CD4-positive, alpha-beta T cell treated with Interleukin-6 for 4 hours (primary cell): ENCODE measurements at places on chromosomes 1 and 21.

DNA sequence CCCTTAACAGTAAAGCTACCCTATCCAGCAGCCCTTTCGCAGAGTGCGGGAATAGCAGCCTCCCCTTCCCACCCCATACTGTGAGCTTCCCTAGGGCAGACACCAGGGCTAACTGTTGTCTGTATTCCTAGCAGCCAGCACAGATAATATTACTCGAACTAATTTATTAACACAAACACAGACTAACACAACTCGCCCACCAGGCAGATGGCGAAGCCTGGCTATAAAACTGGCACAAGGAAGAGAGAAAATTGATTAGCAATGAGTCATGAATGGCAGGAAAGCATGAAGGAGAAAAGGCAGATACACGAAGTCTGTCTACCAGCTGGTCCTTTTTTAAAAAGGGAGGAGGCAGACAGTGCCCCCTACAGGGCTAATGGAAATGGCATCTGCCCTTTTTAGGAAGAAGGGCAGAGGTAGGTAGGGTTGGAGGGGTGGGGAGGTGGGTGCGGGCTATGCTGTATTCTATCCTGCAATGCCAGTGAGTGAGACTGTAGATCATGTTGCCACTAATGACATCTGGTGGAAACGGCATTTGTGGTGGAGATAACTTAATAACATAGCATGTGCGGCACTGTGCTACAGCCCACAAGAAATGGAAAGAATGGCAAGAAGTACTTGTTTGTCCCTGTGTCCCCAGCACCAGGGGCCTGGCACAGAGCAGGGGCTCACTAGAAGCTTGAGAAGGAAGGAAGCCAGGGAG, 30.6 kb upstream of the CTPS1 start:
- peak; percentile 55 for DNase-seq

DNA sequence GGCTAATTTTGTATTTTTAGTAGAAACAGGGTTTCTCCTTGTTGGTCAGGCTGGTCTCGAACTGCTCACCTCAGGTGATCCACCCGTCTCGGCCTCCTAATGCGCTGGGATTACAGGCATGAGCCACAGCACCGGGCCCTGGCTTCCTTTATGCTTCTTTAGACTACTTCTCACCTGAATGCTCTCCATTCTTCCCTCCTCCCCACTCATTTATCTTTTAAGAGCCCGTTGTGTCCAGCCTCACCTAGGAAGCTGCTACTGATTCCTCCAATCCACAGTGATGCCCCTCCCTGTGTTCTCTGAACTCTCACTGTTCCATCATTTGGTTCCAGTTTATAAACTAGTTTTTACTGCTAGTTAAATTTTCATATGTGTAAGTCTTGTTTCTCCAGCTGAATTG, 44.9 kb upstream of the NR5A2 start:
- no peak for DNase-seq

DNA sequence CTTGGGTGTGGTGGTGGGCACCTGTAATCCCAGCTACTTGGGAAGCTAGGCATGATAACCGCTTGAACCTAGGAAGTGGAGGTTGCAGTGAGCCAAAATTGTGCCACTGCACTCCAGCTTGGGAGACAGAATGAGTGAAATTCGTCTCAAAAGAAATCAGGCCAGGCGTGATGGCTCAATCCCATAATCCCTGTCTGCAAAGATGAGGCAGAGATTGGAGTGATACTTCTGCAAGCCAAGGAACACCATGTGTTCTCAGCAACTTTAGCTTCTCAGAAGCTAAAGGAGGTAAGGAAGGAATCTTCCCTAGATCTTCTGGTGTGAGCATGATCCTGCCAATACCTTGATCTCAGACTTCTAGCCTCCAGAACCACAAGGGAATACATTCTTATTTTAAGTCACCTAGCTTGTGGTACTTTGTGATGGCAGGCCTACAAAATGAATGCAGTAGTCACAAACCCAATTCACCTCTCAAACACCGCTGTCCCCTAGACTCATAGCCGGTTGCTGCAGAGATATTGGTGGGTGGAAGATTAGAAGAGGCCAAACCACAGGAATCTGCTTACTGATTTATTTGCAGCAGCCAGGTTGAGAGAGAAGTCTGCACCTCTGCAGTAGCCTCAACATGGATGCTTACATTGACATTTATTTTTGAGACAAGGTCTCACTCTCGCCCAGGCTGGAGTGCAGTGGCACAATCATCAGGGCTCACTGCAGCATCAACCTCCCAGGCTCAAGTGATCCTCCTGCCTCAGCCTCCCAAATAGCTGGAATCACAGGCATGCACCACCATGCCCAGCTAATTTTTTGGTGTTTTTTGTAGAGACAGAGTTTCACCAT, 18.6 kb downstream of the L1TD1 start:
- DNase-seq, result no peak

GRCh38 chr1:92691925-92692324, 93.0 kb downstream of the EVI5 start:
- DNase-seq, result no peak
